ENCODE measurements at places on chromosomes 2 and 18.
A peak's percentile ranks its signal among the peaks of the same experiment; 100 is the strongest.

GRCh38 chr18:64692826-64693225 lies 543.9 kb upstream of the LINC00305 start:
- DNase-seq, result no peak

DNA sequence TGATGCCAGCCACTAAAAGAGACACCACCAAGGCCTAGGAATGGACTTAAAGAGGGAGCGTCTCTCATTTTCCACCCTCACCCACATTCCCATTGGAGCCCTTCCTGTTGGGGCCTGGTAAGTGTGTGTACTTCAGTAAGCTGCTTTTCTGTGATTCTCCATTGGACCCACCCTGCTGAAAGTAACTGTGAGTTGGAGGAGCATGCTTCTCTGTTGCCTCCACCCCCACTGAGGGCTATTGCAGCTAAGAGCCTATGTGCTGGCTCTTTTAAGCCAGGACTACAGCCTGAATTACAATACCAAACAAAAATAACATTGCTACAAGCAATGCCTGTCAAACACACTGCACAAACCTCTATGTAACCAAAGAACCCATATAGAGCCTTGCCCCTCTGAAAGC lies 81.1 kb downstream of the TRABD2A start:
- no peak for DNase-seq

DNA sequence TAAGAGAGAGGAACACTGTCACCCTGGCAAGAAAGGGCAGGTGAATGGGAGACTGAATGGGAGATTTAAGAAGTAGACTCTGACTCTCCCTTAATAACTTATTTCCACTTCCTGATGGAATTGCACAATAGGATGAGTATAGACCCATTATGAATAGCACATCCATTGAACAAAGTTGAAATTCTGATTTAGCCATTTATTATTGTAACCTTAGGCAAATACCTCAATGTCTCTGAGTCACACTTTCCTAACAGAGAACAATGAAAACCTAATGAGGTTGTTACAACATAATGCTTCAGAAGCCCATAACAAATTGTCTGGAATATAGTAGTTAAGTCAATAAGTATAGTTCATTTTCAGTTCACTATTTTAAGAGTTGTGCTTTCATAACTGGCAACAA lies 78.9 kb downstream of the NRXN1 start:
- DNase-seq, result no peak

- DNase-seq, result peak; percentile 82
These were observed 28.9 kb downstream of the IL1R2 start for GRCh38 chr2:102020596-102021170.

Data from CD4-positive, alpha-beta T cell treated with Interferon alpha-2 for 1 hour (primary cell).